Activated T-helper 1 cell treated with anti-CD3 and anti-CD28 coated beads, Interleukin-12 subunit alpha, Interleukin-12 subunit beta, Interleukin-2, Interleukin-4 antibody, amounts not matched to agents 30 ng/mL and 10 ng/mL and 1 ng/mL, durations not matched to agents 14 hours and 24 hours and 36 hours (primary cell): ENCODE measurements at places on chromosomes 12 and 14. TPM values are rescaled to one million over a fixed set of nuclear protein-coding genes. Genes with fewer than 3 reads are reported as not detected.

- no peak overlapping the region for H3K4me3 ChIP-seq
- no peak overlapping the region for H3K27ac ChIP-seq
- no peaks in the 10 kb centered on the region for H3K36me3 ChIP-seq
- H3K4me1 ChIP-seq = no peaks in the 10 kb centered on the region
- no peaks in the 10 kb centered on the region for H3K27me3 ChIP-seq
Measured at GRCh38 chr14:83085725-83086124, 1552.1 kb upstream of the SEL1L start.

DNA sequence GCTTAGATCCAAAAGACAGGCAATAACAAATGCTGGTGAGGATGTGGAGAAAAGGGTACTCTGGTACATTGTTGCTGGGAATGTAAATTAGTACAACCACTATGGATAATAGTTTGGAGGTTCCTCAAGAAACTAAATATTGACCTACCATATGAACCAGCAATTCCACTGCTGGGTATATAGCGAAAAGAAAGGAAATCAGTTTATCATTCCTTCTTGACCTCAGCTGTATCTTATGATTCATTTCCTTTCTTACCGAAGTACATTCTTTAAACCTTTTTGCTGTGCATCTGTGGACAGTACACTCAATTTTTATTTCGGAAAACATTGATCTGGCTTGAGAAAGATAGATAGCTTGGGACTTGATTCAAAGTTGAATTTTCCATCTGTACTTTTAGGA lies 183.2 kb upstream of the LRFN5 start:
- no peak overlapping the region for H3K4me3 ChIP-seq
- DNase-seq = no peak
- H3K36me3 ChIP-seq = no peaks in the 10 kb centered on the region
- no peaks in the 10 kb centered on the region for H3K4me1 ChIP-seq
- no peak overlapping the region for H3K27ac ChIP-seq

The CLEC6A gene
- not detected in 2 replicates for total RNA-seq

GRCh38 chr14:59336706-59337105 lies 128.5 kb downstream of the GPR135 start:
- H3K4me3 ChIP-seq = no peak overlapping the region
- DNase-seq = no peak
- no peak overlapping the region for H3K27ac ChIP-seq
- H3K36me3 ChIP-seq = peaks cover 9% of the 10 kb centered on the region
- no peaks in the 10 kb centered on the region for H3K4me1 ChIP-seq

The FITM1 gene
- 0.26 TPM in 1 of 2 replicates, not detected in the other for total RNA-seq
